ENCODE measurements at places on chromosomes 3 and 15. TPM values are rescaled to one million over a fixed set of nuclear protein-coding genes. Genes with fewer than 3 reads are reported as not detected.

SLC2A2 gene
- not detected for total RNA-seq

DENND6A gene
- total RNA-seq, result 75.4 TPM

CPA3 gene
- total RNA-seq, result 8.6 TPM

PCBP4 gene
- total RNA-seq, result 1,108 TPM

KLHDC8B gene
- 49.9 TPM for total RNA-seq

SLC12A8 gene
- 4.9 TPM for total RNA-seq

PAQR5 gene
- 3.1 TPM for total RNA-seq

NDN gene
- 145 TPM for total RNA-seq

SRGAP3 gene
- total RNA-seq, result 90.3 TPM

DOCK3 gene
- total RNA-seq, result 13.9 TPM

ESYT3 gene
- 3.6 TPM for total RNA-seq

TRPM1 gene
- total RNA-seq, result 52.6 TPM

BFSP2 gene
- total RNA-seq, result 299 TPM

CACNA1D gene
- 25.9 TPM for total RNA-seq

SH2D7 gene
- total RNA-seq, result not detected

PLA2G4D gene
- total RNA-seq, result not detected

SYNPR gene
- total RNA-seq, result 21.0 TPM

CADPS gene
- 418 TPM for total RNA-seq

PATL2 gene
- 0.49 TPM for total RNA-seq

EPHB3 gene
- 32.2 TPM for total RNA-seq

THOC7 gene
- total RNA-seq, result 48.3 TPM

NOX5 gene
- 0.55 TPM for total RNA-seq

Data from camera-type eye (tissue), 1 donor.